ENCODE measurements at places on chromosomes 16 and 17. TPM values are rescaled to one million over a fixed set of nuclear protein-coding genes. Genes with fewer than 3 reads are reported as not detected.

The ARL5C gene
- not detected for total RNA-seq

The HNF1B gene
- not detected for total RNA-seq

The GAS2L2 gene
- total RNA-seq, result not detected

The SLC35G6 gene
- not detected for total RNA-seq

The C16orf54 gene
- 259 TPM for total RNA-seq

The CASKIN1 gene
- not detected for total RNA-seq

GRCh38 chr16:29756654-29757053, 10.9 kb upstream of the C16orf54 start:
- H3K27me3 ChIP-seq, result no peaks in the 10 kb centered on the region
- H3K36me3 ChIP-seq, result no peaks in the 10 kb centered on the region
- H3K4me3 ChIP-seq, result peak overlapping the region; percentile 5
- DNase-seq, result no peak
- H3K27ac ChIP-seq, result peak overlapping the region; percentile 11

- H3K27me3 ChIP-seq, result no peaks in the 10 kb centered on the region
- no peak overlapping the region for H3K4me3 ChIP-seq
- H3K27ac ChIP-seq, result peak overlapping the region; percentile 98
- H3K36me3 ChIP-seq, result peaks cover 7% of the 10 kb centered on the region
- DNase-seq, result no peak
These were observed 1.9 kb upstream of the MAP3K14 start for GRCh38 chr17:45318561-45319230.

DNA sequence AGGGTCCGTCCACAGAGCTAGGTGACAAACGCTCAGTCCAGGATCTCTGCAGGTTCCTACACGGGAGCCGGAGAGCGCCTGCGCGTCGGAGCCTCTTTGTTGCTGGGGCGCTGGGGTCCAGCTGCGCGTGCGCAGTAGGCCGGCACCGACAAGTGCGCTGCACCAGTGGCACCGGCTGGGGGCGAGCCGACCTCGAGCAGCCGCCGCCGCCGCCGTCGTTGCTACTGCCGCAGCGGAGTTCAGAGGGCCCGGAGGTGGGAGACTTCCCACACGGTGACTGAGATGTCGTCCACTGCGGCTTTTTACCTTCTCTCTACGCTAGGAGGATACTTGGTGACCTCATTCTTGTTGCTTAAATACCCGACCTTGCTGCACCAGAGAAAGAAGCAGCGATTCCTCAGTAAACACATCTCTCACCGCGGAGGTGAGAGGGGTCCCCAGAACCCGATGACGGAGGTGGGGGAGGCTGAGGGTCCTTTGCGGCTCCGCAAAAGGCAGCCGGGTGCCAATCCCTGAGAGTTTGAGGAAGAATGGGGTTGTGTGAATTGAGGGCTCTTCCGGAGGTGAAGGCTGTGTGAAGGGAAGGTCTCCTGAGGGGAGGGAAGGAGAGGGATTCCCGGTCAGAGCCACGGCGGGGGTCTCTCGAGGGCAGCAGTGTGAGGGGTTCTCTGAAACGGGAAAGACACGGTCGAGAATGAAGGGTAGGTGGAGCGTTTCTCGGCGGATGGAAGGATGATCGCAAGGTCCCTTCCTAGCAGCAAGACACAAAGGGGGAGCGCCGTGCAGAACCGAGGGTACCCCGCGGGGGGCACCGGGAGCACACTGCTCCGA, at the start of gene GDPD1:
Gene GDPD1, plus strand, starts transcription at position 184 of the 831 bp plus-strand sequence. Its CDS starts 99 bp downstream, at position 283.
- H3K4me1 ChIP-seq, result peaks cover 9% of the 10 kb centered on the region
- H3K27me3 ChIP-seq, result no peaks in the 10 kb centered on the region
- peak; percentile 99 for DNase-seq
- peaks cover 5% of the 10 kb centered on the region for H3K36me3 ChIP-seq
- peak within 1 kb of the TSS; percentile 100 for H3K27ac ChIP-seq

DNA sequence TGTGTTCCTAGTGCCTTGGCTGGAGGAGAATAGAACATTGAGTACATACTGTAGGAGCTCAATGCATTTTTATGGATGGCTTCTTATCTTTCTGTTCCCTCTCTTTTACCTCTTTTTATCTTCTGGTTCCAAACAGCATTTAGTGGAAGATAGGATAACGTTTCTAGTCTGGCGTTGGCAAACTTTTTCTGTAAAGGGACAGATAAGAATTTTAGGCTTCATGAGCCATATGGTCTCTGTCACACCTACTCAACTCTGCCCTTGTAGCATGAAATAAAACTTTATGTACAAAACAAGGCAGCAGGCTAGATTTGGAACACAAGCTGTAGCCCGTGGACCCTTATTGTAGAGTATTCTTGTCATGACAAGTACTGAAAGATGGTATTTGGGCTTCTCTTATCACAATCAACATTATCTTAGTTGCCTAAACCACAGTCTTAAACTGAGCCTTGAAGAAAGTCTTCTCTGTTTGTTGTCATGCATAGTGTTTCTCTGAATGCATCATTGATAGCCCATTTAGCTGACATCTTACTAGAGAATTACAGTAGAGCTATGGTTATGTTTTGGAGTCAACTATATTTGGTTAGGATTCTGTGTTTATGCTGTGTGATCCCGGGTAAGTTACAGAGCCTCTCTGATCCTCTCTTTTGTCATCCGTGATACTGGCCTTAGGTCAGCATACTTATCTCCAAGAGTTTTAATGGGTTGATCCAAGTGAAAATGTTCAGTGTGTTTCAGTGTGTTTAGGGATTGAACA, 80.2 kb downstream of the HS3ST4 start:
- no peaks in the 10 kb centered on the region for H3K4me1 ChIP-seq
- H3K27ac ChIP-seq, result no peak overlapping the region
- H3K27me3 ChIP-seq, result peaks cover 6% of the 10 kb centered on the region
- H3K36me3 ChIP-seq, result no peaks in the 10 kb centered on the region
- no peak overlapping the region for H3K4me3 ChIP-seq
- DNase-seq, result no peak

- H3K4me1 ChIP-seq, result peaks cover 56% of the 10 kb centered on the region
- no peaks in the 10 kb centered on the region for H3K27me3 ChIP-seq
- H3K36me3 ChIP-seq, result peaks cover 10% of the 10 kb centered on the region
- no peak for DNase-seq
- H3K27ac ChIP-seq, result peak overlapping the region; percentile 90
These were observed 390 bp downstream of the MLLT6 start for GRCh38 chr17:38705523-38705802.

DNA sequence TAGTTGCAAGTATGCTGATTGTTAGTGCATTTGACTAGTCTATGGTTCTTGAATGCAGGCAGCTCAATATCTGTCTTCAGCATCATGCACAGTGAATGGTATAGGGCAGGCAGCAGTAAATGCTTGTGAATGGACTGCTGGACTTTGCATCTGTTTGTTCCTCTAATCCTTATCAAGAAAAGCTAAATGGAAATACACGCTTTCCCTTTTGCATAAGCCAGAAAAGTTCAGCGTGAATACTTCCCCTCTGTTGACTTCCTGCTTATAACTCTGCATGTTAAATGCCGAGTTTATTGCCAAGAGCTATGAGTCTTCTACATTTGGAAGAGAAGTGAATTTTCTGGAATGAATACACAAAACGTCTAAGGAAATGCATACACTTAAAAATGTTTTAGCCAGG, 127.9 kb upstream of the CPHXL start:
- no peak for DNase-seq
- H3K4me3 ChIP-seq, result no peak overlapping the region
- H3K27ac ChIP-seq, result no peak overlapping the region

GRCh38 chr17:73746314-73747073, 102.2 kb upstream of the SDK2 start:
- no peak overlapping the region for H3K27ac ChIP-seq
- H3K4me1 ChIP-seq, result peaks cover 4% of the 10 kb centered on the region
- H3K4me3 ChIP-seq, result no peak overlapping the region
- no peak for DNase-seq

DNA sequence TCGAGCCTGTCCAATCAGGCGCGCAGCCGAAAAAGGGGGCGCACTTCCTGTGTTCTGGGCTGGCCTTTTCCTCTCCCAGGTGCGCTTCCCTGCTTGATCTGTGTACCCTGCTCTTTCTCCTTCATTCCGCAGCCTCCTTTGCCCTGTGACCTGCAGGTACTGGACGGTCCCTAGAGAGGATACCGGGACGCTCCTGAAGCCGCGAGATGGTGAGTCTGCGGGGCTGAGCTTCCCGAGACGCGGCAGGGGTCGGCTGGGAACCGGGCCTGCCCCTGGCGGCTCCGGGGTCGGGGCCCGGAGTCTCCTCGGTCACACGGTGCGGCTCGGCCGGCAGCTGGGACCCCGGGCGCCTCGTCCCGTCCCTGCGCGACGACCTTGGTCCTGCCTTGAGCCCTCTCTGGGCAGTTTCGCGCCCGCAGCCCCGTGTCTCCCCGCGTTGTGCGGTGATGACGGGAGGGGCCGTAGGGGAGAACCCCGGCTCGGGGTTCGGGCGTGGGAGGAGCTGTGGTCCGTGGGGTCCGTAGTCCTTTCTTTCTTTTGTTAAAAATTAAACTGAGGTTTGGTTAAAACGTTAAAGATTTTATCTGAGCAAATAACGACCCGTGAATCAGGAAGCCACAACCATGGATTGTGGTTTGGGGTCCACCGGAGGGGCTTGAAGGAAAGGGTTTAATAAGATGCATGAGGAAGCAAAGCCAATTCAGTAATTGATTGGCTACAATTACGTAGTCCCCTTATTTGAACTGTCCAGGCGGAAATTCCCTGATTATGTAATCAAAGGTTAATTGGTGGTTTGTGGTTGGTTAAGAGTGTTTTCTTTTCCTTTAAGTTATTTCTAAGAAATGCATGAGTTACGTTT, 172.8 kb upstream of the ZNF267 start:
- H3K27ac ChIP-seq, result peak overlapping the region; percentile 99
- H3K36me3 ChIP-seq, result peaks cover 7% of the 10 kb centered on the region
- H3K27me3 ChIP-seq, result no peaks in the 10 kb centered on the region
- peaks cover 24% of the 10 kb centered on the region for H3K4me1 ChIP-seq
- DNase-seq, result peak; percentile 75
- peak overlapping the region; percentile 94 for H3K4me3 ChIP-seq

- H3K36me3 ChIP-seq, result peaks cover 16% of the 10 kb centered on the region
- H3K4me1 ChIP-seq, result peaks cover 33% of the 10 kb centered on the region
- peak overlapping the region; percentile 24 for H3K27ac ChIP-seq
- peak overlapping the region; percentile 90 for H3K4me3 ChIP-seq
- DNase-seq, result peak; percentile 70
These were observed 2.3 kb upstream of the ACTG1 start for GRCh38 chr17:81514739-81515529.

DNA sequence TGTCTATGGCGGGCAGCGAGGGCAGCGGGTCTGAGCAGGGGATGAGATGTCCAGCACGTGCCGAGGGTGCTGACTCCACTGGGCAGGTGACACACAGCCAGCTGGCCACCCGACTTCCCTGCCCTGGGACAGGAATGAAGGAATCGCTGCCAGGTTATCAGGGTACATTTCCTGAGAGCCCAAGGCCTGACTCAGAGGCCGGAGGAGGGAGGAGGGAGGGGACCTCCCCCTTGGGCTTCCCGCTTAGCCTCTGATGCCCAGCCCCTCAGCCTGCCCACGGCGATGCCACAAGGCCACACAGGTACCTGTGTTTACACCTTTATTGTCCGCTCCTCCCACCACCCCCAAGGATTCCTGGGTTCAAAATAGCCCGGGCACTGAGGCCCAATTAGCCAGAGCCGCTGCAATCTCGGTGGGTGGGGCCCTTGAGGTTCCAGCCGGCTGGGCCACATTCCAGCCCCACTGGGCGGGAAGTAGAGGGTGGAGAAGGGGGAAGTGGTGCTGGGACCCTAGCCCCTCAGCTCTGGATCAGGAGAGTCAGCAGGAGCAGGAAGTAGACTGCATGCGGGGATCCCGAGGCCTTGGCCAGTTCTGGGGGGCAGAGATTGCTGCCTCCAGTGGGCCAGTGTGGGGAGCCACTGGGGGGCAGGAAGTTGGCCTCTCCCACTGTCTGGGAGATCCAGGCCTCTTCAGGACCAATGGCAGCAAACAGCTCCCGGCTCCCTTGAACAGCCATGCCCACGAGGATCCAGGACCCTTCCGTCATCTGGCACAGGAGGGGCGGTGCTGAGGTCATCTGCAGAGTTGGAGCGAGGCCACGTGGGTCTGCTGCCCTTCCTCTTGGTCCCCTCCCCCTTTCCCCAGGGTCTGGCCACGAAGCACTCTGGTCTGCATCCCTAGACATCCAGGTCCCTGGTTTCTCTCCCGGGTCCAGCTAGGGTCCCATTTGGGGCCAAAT, 3.4 kb upstream of the PRSS8 start:
- H3K4me1 ChIP-seq, result peaks cover 7% of the 10 kb centered on the region
- no peaks in the 10 kb centered on the region for H3K36me3 ChIP-seq
- no peak for DNase-seq
- no peak overlapping the region for H3K4me3 ChIP-seq

DNA sequence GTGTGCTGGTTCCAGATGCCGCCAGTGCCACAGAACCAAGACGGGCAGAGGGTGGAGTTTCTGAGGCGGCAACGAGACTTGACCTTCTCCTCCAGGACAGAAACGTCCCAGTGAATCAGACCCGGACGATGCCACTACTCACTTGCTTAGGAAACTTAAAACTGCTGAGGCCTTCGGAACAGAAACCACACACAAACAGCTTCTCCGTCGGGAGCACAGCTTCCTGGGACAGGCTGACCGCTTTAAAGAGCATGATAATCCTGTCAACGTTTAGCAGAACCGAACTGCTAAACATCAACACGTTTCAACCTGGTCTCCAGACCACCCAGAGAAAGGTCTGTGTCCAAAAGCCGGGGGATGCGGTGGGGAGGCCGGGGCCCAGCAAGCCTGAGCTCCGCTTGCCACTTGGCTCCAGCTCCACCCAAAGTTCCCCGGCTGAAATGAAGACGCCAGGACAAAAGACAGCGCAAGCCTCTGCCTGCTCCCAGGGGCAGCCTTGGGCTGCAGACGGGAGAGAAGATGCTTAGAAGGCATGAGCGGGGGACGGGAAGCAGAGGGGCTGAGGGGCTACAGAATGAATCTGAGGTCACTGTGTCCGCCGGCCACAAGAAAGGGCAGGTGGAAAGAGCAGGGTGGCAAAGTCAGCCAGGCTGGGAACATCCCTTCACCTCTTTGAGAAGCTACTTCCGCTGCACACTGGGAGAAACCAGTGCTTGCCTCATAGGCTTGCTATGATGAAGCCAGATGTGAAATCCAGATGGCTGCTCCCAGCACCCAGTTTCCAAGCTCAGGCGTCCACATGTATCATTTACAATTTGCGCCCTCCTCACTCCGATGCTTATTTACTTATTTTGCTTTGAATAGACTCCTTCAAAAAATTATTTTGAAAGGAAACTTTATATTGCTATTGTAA, 69.0 kb downstream of the MRM3 start:
- no peak overlapping the region for H3K4me3 ChIP-seq
- H3K27ac ChIP-seq, result no peak overlapping the region
- DNase-seq, result no peak
- H3K4me1 ChIP-seq, result peaks cover 11% of the 10 kb centered on the region

DNA sequence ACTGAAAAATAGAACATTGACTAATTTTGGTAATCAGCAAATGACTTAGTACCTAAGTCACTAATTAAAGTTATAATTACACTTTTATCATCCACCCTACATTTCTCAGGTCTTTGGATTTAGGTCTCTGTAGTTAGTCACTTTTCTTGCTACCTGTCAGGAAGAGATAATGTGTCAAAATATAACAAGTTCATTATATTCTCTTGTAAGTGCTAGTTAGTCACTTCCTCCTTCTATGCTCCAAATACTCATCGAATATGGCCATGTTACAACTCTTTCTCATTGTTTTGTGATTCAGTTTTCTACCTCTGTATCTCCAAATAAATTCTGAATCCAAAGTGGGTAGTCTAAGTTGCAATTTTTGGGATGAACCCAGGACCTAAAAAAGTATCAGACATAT, 163.5 kb upstream of the KIF2B start:
- H3K4me1 ChIP-seq, result no peaks in the 10 kb centered on the region
- H3K27me3 ChIP-seq, result no peaks in the 10 kb centered on the region
- H3K27ac ChIP-seq, result no peak overlapping the region
- H3K36me3 ChIP-seq, result no peaks in the 10 kb centered on the region
- no peak overlapping the region for H3K4me3 ChIP-seq

Measured in T-helper 17 cell (primary cell).